Omental fat pad (tissue), 4 donors: ENCODE measurements at places on chromosomes 16 and 17. TPM values are rescaled to one million over a fixed set of nuclear protein-coding genes. Genes with fewer than 3 reads are reported as not detected.

GRCh38 chr17:73883175-73883574 is 238.9 kb upstream of the SDK2 start:
- no peak for DNase-seq

DNA sequence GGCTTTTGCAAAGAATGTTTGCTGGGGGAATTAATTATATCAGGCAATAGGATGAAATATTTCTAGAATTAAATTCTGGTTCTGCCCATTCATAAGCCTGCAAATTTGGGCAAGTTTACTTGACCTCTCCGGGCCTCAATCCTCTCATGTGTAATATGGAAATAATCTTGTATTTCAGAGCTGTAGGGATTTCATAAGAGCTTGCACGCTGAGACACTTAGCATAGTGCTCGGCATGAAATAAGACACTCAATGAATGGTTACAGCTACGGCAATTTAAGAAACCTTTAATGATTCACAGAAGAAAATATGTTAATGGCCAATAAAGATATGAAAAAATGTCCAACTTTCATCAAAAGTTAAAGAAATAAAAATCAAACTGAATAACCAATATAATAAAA is 40.6 kb upstream of the PITPNM3 start:
- no peak for DNase-seq

DNA sequence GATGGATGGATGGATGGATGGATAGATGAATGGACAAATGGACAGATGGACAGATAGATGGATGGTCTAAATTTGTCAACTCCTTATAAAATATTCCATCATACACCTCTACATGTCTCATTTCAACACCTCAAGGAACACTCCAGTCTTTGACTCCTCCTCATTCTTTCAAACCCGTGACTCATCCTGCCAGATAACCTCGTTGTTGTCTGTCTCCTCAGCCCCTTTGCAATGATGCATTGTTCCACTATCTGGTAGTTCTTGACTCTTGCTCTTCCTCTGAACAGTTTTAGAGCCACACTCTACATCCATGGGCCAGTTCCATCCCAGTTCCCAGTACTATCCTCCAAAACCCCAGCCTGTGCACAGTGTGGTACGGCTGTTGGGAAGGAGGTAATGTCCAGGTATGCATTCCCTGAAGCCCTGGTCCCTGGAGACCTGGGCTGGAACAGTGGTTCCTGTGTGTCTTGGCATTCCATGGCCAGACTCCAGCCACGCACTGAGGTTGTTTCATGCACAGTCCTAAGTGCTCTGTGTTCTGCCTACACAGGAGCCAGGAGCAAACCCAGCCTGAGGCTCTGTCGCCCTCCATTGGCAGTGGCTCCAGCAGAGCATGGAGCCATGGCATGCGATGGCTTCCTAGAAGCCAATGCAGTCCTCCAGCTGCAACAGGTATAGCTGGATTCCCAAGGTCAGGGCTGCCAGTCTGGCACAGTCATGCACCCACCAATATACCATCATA is 105.7 kb downstream of the C17orf67 start:
- no peak for DNase-seq

GRCh38 chr17:8892338-8892690 is 24.8 kb upstream of the PIK3R6 start:
- DNase-seq = no peak

DNA sequence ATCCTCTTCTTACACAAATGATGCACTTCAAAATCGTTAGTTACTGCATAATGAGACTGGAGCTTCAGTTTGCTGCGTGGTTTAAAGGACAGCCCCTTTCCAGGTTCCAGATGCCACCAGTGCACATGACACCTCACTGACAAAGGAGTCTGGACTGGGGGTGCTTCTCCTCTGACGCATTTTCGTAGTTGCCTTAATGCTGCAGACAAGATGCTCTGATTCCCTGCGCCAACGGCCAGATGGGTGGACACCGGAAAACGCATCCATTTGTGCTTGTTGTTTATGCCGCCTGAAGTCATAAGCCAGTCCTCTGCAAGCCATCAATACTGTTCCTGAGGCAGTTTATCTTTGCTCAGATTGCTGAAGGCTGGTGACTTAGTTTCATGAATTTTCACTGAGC is 16.0 kb downstream of the FBXO31 start:
- DNase-seq = no peak

DNA sequence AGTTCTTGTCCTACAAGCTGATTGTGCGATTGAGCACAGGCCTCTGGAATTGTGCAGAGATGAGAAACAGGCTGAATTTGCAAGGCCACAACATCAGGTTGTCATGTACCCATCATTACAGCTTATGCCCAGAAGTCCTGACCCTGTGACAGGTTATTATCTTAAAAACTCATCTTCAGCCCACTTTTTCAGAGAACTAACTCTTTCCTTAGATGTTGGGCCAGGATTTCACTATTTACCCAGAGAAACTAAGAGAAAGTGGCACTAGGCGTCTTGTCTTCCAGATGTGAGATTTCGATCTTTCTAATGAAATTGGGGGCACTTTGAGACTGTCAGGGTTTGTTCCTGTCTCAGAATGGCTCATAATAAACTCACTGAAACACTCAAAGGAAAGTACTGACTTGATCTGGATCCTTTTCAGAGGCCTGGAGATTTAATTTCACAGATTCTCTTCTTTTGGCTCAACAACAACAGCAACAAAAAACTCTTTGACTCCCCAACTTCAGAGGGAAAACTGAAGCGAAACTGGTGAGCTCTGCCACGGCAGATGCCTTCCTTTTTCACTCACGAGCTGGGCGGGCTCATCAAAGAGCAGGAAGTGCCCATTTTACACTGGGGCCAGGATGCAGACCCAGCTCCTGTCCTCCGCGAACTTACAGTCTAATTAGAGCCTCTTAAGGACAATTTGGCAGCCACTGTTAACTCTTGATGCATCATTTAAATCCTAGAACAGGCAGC is 17.7 kb upstream of the SLC12A3 start:
- DNase-seq = no peak

GRCh38 chr16:78988361-78988969 is 612.1 kb downstream of the MAF start:
- DNase-seq = no peak

GRCh38 chr17:33106525-33107165 is 115.0 kb downstream of the SPACA3 start:
- no peak for DNase-seq

DNA sequence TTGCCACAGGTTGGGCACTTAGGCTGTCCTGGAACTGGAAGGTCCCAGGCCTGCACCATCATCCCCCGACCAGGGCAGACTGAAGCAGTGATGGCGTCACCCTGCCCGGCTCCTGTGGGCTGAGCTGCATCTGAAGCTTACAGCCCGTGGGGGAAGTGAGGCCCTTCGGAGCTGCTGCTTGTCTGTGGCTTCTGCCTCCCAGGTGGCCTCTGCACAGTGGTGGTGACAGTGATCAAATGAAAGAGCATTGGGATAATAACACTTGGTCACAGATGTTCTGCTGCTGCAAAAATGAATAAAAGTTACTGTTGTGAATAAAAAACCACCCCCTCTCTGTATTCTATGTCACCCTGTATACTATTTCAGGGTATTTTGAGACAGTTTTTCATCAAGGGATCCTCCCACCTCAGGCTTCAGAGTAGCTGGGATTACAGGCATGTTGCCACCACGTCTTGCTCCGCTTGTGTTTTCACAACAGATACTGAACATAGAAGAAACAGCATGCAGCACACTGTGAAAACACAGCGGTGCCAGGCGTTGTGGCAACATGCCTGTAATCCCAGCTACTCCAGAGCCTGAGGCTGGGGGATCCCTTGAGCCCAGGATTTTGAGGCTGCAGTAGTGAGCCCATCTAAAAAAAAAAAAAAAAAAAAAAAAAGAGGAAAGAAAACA is 165.0 kb downstream of the LGALS9B start:
- DNase-seq = no peak

- no peak for DNase-seq
These were observed 25.5 kb downstream of the MNT start for GRCh38 chr17:2375406-2375805.

DNA sequence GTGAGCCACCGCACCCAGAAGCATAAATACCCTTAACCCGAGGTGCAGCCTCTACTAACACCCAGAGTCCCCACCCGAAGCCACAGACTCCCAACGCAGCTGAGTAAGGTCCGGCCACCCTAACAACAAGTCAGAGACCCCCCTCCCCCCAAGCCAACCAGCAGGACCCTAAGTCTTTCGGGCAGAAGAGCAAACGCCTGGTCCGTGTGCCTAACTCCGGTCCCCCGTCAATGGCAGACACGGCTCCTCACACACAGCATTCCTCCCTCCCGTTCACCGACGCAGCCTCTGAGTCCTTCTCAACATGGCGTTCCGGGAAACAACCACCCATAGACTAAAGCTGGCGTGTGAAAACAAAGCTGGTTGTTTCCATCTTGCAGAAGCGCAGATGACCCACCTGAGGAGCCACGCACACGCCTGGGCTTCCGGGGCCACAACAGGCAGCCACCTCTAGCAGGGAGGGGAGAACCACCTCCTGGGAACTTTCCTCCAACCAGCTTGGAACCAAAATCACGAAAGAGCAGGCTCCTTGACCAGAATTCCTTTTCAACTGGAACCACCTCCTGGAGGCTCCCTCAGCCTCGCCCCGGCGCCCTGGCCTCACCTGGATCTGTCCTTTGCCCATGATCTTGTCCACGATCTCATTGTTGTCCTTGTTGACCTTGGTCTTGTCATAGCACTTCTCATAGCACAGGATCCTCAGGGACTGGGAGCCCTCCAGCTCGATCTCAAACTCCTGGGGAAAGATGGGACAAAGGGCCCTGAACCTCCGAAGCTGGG is 52.7 kb downstream of the TIMM22 start:
- DNase-seq = no peak

GRCh38 chr16:49324703-49325102 is 43.1 kb upstream of the CBLN1 start:
- DNase-seq = no peak

DNA sequence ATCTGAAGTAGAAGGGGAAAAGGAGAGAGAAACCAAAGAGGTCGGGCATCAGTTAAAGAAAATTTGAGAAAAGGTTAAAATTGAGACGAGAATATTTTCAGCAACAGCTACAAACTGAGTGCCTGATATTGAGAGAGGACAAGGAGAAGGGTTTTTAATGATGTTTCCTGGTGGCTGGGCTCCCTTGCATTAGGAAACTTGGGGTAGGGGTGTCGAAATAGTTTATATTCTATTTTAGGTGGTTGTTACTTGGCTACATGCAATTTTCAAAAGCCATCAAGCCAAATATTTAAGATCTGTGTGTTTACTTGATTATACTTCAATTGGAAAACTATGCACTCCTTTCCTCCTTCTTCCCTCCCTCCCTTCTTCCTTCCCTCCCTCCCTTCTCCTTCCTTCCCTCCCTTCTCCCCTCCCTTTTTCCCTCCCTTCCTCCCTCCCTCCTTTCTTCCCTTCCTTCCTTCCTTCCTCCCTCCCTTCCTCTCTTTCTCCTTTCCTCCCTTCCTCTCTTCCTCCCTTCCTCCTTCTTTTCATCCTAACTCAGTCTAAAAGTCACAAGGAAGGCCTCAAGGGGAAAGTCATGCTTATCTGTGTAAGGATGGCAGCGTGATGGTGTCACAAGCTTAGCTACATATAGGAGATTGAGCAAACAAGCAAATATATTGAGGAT is 1.8 kb upstream of the APOH start:
- no peak for DNase-seq

GRCh38 chr17:56815711-56816110 is 18.0 kb downstream of the C17orf67 start:
- DNase-seq = no peak

- DNase-seq = no peak
These were observed 83.6 kb downstream of the ABR start for GRCh38 chr17:1096215-1096614.

DNA sequence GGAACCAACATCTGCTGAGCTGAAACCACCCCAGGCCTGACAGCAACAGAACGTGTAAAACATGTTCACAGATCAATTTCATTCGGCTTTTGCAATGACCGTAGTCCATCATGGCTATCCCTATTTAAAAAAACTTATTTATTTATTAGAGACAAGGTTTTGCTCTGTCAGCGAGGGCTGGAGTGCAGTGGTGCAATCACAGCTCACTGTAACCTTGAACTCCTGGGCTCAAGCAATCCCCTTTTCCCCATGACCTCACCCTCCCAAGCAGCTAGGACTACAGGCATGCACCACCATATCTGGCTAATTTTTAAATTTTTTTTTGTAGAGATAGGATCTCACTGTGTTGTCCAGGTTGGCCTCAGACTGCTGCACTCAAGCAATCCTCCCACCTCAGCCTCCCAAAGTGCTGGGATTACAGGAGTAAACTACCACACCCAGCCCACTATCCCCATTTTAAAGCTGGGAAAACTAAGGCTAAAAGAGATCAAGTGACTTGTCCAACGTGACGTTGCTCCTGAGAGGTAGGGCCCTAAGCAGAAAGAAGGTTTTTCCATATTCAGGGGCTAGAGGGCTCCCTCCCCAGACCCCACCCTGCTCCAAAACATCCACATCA is 77.7 kb downstream of the MYH11 start:
- DNase-seq = no peak

GRCh38 chr16:46775214-46775613 is 27.1 kb upstream of the MYLK3 start:
- DNase-seq = no peak

GRCh38 chr16:81350306-81350615 is 35.5 kb downstream of the GAN start:
- DNase-seq = no peak

DNA sequence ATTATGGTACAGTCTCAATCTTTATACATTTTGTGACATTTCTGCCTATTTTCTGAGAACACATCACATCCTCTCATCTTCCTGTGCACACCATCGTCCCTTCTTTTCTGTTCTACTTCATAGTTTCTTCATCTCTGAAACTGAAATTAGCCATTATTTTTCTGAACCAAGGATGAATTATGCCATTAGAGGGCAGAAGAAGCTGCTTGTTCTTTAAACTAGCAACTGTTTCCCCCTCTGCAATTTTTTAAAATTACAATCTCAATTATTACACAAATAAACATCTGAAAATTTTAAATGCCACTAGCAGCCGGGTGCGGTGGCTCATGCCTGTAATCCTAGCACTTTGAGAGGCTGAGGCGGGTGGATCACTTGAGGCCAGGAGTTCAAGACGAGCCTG is 41.3 kb downstream of the RBBP6 start:
- DNase-seq = no peak

GRCh38 chr16:84730406-84731106 is 30.8 kb downstream of the USP10 start:
- DNase-seq = no peak

DNA sequence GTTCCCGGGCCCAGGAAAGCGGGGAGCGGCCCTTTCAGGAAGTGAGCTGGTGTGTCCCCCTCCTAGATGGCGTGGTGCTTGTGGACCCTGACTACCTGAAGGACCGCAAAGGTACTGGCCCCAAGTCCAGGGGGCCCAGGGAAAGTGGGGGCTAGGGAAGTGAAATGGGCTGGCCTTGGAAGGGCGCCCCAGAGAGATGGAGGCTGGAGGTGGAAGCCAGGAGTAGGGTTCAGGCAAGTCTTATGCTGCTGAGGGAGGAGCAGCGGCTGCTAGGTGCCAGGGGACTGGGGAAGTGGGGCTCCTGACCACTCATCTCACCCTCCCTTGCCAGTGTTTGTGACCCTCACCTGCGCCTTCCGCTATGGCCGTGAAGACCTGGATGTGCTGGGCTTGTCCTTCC is 5.6 kb downstream of the ARRB2 start:
- no peak for DNase-seq

The HASPIN gene
- 0.69 TPM for total RNA-seq

The ABCC6 gene
- 4.6 TPM for total RNA-seq

The NPEPPS gene
- total RNA-seq = 96.1 TPM

The CCL5 gene
- 5.5 TPM for total RNA-seq

The CAPNS2 gene
- total RNA-seq = 0.75 TPM

The CRISPLD2 gene
- total RNA-seq = 99.9 TPM

The HOXB8 gene
- 4.3 TPM for total RNA-seq
